ENCODE measurements at places on chromosomes 13 and 19.

DNA sequence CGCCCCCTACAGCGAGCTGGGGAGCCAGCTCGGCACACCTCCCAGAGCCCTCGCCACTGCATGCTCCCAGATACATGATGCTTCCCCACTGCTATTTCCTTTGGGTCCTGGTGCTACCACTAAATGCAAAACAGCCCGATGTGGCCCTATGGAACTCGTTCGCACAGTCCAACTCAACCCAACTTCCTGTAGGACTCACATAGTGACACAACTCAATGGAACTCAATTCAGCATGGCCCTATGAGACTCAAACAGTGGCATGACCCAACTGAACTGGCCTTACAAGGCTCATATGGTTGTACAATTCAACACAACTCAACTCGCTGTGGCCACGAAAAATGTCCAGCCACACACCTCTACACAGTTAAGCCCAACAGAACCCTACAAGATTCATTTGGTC, 3.5 kb downstream of the KCNA7 start:
- no peak for DNase-seq

- DNase-seq = no peak
These were observed 33.3 kb downstream of the MCF2L start for GRCh38 chr13:113002206-113002912.

DNA sequence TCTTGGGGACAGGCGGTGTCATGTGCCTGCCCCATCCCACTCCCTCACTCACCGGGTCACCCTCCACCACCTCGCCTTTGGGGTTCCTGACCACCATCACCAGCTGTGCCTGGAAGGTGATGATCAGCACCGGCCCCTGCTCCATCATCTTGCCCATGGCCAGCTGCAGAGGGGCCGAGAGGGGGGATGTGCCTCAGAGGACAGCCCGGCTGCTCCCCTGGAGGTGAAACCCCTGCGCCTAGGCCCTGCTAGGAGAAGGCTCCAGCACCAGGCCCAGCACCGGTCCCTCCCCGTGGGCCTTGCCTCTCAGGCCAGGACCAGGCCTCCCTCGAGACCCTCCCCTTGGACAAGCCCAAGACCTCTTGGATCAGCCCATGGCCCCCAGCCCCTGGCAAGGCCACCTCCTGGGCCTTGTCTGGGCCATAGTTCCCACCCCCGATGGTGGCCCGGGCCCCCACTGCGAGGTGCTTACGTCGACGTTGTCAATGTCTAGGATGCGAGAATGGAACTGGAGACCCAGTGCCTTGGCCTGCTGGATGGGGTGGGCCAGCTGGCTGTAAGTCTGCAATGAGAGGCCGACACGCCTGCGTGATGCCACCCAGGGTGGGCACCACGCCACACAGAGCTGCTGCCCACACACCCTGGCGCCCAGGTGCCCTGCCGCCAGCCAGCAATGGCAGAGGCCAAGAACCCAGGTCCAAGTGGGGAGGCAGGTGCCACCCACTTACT, 1.8 kb upstream of the CTXN1 start:
- DNase-seq = no peak

GRCh38 chr13:51322826-51323225, 16.7 kb upstream of the SERPINE3 start:
- DNase-seq = no peak

DNA sequence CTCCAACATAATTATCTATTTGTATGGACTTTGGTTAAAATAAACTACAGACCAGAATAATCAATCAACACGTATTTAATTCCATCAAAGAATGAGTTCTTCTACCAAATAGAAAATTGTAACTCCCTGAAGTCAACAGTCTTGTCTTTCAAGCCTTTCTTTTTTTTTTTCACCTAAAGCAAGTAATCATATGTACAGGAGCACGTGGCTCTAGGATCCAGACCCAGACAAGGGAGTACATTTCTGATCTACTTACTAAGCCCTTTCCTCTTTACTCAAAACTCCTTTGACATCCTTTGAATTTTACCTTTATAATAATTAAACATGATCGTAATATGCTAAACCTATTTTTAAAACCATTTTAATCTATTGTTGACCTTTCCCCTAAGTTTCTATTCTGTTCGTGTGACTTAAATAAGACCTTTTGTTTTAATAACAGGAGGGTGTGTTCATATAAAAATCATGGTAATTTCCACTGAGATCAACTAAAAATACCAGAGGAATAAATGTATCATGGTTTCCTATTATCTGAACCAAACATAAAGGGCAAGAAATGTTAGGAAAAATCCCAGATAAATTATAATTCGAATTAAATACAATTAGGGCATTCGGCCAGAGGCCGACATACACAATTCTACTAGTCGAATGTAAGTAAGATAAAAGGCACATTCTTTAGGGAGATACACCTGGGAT, 1.7 kb downstream of the SLC7A1 start:
- DNase-seq = no peak
